ENCODE measurements at places on chromosomes 12 and 14. TPM values are rescaled to one million over a fixed set of nuclear protein-coding genes. Genes with fewer than 3 reads are reported as not detected.

Gene SERPINA1
- 1.9 TPM for total RNA-seq

DNA sequence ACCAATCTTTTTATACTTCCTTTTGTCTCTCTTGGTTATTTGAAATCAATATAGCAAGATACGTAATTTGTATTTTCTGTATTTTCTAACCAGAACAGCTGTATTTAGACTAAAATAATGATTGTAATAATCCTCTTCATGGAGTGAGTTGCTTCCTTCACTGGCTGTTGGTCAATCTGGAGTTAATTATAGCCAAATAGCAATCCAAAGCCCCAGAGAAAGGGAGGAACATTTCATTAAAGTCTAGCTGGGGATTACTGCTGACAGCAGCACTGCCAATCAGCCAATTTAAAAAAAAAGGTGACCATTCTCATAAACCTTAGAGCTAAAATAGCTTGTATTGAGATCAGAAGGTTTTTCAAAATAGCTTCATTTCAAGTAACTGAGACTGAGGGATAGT is 118.0 kb downstream of the TRHDE start:
- H3K27ac ChIP-seq: no peak overlapping the region
- H3K36me3 ChIP-seq: no peaks in the 10 kb centered on the region
- no peak overlapping the region for H3K4me3 ChIP-seq
- H3K4me1 ChIP-seq: no peaks in the 10 kb centered on the region
- no peaks in the 10 kb centered on the region for H3K27me3 ChIP-seq

- no peak for DNase-seq
- H3K36me3 ChIP-seq: peaks cover 2% of the 10 kb centered on the region
- peaks cover 26% of the 10 kb centered on the region for H3K27me3 ChIP-seq
- H3K27ac ChIP-seq: no peak overlapping the region
Observed at GRCh38 chr14:94203473-94204210, 29.5 kb downstream of the PPP4R4 start.

DNA sequence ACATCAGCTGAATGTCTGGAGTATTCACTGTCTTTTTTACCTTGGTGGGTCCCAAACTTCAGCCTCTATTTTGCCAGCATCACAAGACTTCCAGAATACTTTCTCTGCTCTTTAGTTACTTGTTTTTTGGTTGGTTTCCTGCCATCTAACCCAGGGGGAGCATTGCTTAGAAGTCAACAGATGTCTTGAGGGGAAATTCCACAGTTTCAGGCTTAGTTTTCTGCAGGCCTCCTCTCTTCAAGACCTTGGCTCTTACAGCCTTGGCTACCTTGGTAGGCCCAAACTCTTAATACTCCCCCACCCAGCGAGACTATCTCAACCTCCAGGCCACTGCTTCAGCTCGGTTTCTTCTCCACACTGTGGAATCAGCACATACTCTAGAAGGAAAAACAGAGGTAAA is 41.7 kb downstream of the NEDD1 start:
- H3K4me3 ChIP-seq: no peak overlapping the region
- H3K27ac ChIP-seq: no peak overlapping the region
- H3K27me3 ChIP-seq: no peaks in the 10 kb centered on the region
- H3K4me1 ChIP-seq: no peaks in the 10 kb centered on the region
- peaks cover 57% of the 10 kb centered on the region for H3K36me3 ChIP-seq

Gene TM9SF1
- 18.0 TPM for total RNA-seq

Gene IFI27L1
- 21.9 TPM for total RNA-seq

DNA sequence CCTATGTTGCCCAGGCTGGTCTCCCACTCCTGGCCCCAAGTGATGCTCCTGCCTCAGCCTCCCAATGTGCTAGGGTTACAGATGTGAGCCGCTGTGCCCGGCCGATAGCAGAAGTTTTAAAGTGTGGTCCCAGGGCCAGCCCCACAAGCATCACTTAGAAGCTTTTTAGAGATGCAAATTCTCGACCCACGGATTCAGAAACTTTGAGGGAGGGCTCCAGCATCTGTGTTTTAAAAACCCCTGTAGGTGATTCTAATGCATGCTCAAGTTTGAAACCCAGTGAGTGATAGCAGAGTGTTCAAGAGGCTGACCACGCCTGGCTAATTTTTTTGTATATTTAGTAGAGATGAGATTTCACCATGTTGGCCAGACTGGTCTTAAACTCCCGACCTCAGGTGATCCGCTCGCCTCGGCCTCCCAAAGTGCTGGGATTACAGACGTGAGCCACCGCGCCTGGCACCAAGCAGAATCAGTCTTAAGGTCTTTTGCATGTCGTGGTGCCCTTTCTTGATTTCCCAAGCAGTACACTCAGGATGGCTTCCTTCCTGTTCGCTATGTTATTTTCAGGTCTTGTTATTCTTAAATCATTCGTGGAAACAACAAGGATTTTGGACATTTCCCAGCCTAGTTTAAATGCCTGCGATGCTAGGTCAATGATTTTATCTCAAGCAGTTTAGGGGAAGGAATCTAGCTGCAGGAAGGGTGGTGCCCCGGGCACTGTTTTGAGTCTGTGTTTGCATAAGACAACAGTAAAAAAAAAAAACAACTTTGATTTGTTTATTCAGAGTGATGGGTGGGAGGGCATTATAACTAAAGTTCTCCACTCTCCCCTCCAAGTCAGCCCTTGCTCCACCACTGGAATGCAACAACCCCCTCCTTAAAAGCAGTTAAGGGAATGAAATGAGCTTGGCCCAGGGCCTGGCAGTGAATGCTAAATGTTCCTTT is 9.2 kb upstream of the RILPL2 start:
- H3K27me3 ChIP-seq: no peaks in the 10 kb centered on the region
- peaks cover 3% of the 10 kb centered on the region for H3K36me3 ChIP-seq
- peaks cover 16% of the 10 kb centered on the region for H3K4me1 ChIP-seq
- DNase-seq: no peak
- no peak overlapping the region for H3K4me3 ChIP-seq

- H3K4me1 ChIP-seq: no peaks in the 10 kb centered on the region
- no peak overlapping the region for H3K4me3 ChIP-seq
- no peaks in the 10 kb centered on the region for H3K36me3 ChIP-seq
- DNase-seq: no peak
- H3K27me3 ChIP-seq: peaks cover 8% of the 10 kb centered on the region
Observed at GRCh38 chr12:7483343-7483742, 20.2 kb downstream of the CD163 start.

- peaks cover 3% of the 10 kb centered on the region for H3K4me1 ChIP-seq
- DNase-seq: no peak
- no peak overlapping the region for H3K4me3 ChIP-seq
- peaks cover 54% of the 10 kb centered on the region for H3K27me3 ChIP-seq
Observed at GRCh38 chr12:130715150-130715997, 725 bp downstream of the RIMBP2 start.

GRCh38 chr14:42437809-42438208 is 831.1 kb downstream of the LRFN5 start:
- H3K36me3 ChIP-seq: no peaks in the 10 kb centered on the region
- no peak overlapping the region for H3K27ac ChIP-seq
- no peaks in the 10 kb centered on the region for H3K27me3 ChIP-seq
- no peak overlapping the region for H3K4me3 ChIP-seq

Gene KLRC3
- total RNA-seq: 2.8 TPM

DNA sequence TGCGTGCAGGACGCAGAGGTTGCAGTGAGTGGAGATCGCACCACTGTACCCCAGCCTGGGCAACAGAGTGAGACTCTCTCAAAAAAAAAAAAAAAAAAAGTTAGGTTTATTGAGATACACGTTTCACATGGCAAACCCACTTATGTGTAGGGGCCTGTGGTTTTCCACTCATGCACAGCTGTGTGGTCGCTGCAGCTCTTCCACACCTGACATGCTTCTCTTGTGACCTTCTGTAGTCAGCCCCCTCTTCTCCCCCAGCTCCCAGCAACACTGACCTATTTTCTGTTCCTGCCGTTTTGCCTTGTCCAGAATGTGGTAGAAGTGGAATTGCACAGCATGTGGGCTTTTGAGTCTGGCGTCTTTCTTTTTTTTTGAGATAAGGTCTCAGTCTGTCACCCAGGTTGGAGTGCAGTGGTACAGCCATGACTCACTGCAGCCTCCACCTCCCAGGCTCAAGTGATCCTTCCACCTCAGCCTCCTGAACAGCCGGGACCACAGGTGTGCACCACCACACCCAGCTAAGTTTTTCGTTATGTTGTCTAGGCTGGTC is 8.4 kb downstream of the MTA1 start:
- peaks cover 11% of the 10 kb centered on the region for H3K4me1 ChIP-seq
- H3K27ac ChIP-seq: peak overlapping the region; percentile 8
- no peak overlapping the region for H3K4me3 ChIP-seq
- DNase-seq: no peak

DNA sequence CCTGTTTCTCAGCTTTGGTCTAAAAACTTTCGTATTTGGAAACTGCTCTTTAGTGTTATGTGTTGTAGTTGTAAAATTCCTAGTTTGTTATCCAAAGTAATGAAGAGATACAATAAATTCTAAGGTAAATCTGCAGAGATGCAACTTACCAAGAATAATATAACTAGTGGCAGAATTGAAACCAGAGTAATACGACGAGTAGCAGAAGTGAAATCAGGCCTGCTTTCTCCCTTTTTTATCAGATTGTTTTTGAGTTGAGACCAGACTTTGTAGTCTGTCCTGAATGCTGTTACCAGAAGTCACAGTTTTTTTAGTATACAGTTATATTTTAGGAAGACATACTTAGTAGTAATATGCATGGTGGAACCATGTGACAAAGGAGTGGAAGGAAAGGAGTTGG is 12.5 kb downstream of the PAPOLA start:
- H3K27ac ChIP-seq: peak overlapping the region; percentile 46
- no peak for DNase-seq
- H3K27me3 ChIP-seq: no peaks in the 10 kb centered on the region
